DMS53 (cell line): ENCODE measurements at places on chromosomes 1 and 21.

DNA sequence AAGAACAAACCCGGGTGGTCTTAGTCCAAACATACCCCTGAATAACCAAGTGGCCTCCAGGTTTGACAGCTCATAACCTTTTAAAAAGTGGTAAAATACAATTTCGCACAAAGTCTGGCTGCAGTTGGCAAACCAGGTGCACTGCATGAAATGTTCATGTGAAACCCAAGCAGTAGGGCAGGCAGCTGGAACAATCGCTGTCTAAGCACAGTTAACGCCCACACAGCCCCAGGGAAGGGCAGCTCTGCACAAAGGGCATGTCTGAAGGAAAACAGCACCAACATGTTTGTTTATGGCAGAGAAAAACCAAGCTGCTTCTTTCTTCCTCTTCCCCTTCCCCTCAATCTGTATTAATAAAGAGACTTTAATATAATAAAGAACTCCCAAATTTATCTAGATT lies 49.5 kb downstream of the KIAA1614 start:
- no peak for DNase-seq

DNA sequence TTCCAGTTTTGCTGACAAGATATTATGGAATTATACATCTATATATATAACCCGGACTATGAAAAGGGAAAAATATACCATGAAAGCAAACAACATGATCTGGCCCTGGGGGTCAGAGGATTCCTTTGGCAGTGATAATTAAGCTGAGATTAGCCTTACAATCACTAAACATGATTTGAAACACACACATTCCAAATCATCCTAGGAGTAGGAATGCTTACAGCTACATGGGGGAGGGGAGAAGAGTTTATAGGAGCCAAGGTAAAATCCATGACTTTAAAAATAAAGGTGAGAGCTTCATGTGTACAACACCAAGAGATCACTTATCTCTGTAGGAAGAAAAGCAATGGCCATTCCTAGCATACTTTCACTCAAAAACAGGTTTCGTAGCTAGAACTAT lies 57.6 kb downstream of the AKT3 start:
- DNase-seq: no peak

DNA sequence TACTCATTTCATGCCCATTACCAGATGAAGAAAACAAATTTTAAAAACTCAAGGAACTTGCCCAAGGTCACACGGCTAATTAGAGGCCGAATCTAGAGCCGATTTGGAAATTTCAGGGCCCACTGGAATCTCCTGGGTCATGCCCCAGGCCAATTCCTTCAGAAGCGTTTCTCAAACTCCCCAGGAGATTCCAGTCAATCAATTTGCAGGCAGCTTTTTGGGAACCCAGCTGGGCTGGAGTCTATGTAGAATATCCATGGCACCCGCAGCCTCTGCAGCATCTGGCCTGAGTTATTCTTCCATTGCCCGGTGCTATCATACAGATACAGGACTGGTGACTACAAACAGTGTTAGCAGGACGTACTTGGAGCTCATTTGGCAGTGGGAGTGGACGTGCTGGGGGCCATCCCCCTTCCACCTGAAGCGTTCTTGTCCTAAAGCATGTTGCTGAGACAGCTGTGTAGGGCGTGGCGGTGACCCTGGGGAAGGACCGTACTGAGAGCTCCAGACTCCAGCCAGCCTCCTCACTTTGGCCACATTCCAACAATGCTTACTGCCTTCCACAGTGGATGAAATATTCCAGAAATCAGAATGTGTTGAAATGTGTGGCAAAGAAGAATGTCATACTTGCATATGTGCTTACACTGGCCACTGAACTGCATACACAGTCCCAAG lies 38.3 kb downstream of the ABCG1 start:
- DNase-seq: no peak

DNA sequence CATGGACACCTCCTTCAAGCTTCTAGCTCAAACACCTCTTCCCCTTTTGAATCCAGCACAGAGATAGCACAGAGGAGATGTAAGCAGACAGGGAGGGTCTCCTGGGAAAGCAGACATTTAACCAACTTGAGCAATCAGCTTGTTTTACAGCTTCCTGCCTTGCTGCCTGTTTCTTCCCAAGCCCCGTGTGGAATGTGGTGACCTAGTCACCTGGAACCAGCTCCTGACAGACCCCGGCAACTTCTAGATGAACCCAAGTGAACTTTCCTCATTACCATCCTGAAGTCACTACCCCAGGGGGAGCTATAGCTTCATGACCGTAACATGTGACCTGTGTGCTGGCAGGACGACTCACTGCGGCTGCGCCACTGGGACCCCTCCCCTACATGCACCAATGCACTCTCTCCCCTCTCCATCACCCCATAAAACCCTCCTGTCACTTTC lies 24.1 kb upstream of the TTF2 start:
- DNase-seq: no peak

GRCh38 chr1:33366762-33367484 lies 46.0 kb upstream of the A3GALT2 start:
- no peak for DNase-seq

DNA sequence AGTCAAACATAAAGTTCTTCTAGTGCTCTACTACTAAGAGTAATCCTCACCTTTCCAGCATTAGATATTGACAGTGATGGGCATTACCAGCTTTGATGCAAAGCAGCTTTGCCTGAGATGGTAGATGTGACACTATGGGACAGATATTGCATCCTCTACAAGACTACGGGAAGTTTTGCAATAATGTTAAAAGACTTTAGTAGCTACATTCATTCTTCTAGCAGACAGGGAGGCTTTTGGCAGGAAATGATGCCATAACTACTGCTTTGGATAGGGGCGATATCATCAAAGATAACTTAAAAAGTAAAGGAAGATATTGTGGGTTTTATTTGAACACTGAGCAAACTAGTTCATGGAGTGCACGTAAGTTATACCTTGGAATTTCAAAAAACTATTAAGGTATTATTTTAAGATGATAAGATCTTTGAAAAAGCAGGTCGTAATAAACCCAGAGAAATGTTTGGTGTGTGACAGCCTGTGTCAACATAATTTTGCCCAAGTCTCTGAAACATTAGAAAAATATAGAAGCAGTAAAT lies 368.3 kb upstream of the TMPRSS15 start:
- no peak for DNase-seq
